Cardiac septum (tissue), 1 donor: ENCODE measurements at places on chromosomes 3 and 15. TPM values are rescaled to one million over a fixed set of nuclear protein-coding genes. Genes with fewer than 3 reads are reported as not detected.

DNA sequence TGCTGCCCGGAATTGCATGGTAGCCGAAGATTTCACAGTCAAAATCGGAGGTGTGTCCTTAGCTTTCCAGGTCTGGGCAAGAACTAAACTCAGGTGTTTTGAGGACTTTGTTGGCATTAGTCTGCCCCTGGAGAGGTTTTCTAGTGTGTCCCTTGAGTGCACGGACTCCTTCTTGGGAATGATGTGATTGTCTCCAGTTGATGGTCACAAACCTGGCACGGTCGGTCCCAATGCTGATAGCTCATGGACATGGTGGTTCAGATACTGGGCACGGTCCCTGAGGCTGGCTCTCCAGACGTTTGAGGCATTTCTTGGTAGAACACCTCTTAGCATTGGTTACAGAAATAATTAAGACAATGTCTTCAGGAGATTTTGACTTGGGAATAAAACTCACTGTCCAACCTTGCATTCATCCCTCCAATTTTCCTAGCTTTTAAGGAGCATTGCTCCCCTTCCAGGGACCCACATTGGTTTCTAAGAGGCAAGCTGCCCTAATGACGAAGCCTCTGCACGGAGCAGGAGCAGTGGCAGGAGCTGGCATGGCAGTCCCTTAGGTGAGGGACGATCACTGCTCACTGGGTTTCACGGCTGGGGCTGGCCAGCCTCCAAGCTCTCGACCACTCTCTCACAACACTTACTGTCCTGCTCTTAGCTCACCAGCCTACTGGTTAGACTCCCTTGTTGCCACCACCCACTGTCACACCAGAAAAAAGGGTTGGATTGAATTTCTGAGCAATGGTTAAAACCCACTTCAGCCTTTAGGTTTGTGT is 68.1 kb downstream of the PGPEP1L start:
- DNase-seq = no peak

DNA sequence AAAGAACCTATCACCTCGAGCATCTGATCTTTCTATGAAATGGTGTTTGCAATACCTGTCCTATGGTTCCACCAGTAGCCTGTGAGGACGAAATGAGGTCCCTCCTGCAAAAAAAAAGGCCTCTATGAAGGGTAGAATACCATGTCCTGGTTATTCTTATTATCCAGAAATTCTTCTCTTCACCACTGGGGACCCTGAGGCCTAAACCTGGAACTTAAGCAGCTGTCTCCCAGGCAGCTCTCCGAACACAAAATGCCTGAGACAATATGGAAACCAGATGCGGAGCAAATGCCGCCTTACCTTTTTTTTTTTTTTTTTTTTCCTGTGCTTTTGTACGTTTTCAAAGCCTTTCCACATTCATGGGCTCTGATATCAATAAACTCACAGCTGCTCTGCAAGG is 62.1 kb upstream of the WNT5A start:
- DNase-seq = no peak

HYKK gene
- total RNA-seq = 5.1 TPM

DNA sequence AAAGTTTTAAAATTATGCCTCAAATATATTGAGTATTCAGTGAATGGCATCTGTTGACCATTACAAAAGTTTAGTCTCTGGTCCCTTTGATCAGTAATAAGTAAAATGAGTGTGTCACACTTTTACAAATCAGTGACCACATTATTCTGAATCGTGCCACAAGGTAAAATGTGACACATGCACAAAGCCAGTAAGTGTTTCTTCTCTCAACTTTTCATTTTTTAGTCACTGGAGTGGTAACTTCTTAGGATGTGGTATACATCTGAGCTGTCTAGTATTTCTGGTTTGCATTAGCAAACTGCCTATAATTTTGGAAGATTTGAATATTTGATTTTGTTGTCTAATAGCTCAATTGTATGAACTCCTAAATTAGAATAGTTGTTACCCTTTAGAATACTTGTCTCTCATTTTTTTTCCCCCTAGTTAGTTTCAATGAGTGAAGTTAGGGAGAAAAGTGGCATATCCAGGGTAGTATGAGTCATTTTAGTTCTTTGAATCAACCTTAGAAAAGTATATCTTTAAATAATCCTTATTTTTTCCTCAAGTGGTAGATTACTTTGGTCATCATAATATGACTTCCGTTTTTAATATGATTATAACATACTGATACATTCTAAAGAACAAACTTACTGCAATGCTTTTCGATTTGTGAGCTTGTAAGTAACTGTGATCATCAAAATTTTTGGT is 18.1 kb downstream of the DNAJC13 start:
- DNase-seq = no peak

SLC22A14 gene
- 0.24 TPM for total RNA-seq
